LoVo (cell line): ENCODE measurements at places on chromosomes 7 and 10.

DNA sequence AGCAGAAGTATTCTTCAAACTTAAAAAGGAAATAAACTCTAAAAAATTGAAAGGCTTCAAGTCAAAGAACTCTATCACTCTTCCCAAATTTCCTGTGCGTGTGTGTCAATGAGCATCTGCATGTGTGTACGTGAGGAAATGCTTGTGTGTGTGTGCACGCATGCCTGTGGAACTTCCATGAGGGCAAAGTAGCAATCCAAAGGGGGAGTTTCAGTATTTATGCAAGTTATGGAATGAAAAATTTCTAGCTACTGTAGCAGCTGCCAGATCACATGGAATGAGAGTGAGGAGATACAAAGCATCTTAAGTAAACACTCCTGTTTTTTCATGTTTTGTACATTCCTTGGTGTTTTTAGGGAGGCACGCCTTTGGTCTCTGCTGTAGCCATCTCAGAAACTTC lies 152.6 kb downstream of the RAPGEF5 start:
- no peak for DNase-seq

GRCh38 chr7:96055717-96056116 lies 266.2 kb downstream of the SLC25A13 start:
- no peak for DNase-seq

- DNase-seq: peak; percentile 74
Observed at GRCh38 chr10:110858297-110858934, 13.3 kb upstream of the PDCD4 start.

DNA sequence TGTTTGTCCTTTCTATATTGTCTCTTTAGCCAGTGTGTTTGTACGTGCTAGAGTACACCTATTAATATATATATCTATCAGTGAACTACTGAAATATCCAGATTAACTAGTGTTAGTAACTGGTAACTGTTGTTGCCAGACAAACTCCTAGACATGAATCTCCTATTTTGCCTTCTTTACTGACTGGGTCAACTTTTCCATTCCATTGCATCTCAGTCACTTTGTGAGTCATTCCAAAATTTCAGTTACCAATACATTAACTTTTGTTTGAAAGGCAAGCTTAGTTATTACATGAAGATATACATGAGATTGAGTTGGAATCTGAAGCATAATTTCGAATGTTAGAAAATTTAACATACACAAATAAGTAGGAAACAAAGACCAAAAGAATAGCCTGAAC lies 51.4 kb downstream of the BTAF1 start:
- no peak for DNase-seq

DNA sequence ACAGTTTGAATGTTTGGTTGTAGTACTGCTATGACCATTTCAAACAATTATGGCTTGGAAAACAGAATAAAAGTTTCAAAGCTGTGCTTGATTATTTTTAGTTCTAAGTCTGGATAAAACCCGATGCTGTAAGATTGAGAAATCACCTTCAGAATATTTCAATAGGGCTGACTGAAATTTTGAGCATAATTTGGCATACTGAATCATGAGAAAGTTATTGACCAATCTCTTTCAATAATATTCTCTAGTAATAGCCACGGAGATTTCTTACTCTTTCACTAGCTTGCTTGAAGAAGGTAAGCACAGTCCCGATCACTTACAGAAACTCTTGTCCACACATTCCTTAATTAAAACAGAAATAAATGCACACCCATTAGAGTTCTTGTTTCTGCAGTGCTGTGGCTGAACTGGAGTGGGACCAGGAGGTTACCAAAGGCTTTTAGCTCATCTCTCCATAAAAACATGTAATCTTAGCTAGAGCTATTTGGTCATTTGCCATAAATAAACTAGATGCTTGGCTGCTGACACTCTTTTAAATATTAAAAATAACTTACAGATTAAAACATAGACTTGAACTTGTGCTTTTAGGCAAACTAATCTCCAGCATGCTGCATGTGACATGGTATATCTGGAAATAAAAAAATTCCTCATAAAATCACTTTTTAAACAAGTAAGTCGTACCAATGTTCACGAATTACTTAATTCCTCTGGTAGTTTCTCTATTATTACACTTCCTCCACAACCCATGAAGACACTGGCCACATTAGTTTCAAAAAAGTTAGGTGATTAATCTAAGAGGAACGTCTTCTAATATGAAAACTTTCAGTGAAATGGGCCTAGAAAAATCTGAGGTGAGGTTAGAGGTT lies 97.8 kb downstream of the AGMO start:
- DNase-seq: no peak

DNA sequence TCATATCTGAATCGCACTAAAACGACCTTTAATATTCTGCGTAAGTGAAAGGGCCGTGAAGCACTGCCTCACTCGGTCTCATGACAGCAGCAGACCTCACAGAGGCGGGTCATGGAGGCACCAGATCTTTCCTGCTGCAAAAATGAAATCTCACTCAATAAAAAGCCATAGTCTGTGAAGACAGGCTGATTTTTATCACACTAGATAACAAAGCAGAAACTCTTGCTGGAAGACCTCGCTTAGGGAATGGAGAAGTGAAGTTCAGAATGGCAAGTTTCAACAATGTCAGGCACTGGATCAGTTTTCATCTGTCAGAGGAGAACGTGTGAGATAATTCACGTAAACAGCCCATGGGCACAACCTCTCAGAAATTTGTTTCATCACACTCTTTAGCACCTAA lies 8.0 kb downstream of the SEPHS1 start:
- no peak for DNase-seq

- no peak for DNase-seq
Observed at GRCh38 chr10:79129361-79129997, 60.7 kb downstream of the ZMIZ1 start.

DNA sequence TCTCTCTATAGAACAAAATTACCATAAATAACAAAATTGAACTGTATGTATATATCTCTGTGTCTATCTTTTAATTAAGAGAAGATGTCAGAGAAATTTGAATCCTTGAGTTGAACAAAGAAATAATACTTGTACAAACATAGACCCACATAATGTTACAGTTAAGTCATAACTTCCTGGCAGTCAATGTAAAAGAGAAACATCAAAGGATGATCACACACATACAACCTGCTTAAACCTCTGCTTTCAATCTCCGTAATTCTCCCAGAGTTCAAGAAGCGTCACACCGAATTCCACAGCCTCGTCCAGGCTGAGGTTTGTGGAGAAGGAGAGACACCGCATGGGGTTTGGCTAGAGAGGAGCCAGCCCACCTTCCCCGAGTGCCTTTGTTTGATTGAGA lies 40.1 kb upstream of the LRRC4 start:
- DNase-seq: no peak

GRCh38 chr10:117226813-117227451 lies 14.0 kb upstream of the SLC18A2 start:
- DNase-seq: no peak

- DNase-seq: no peak
Observed at GRCh38 chr10:20508921-20509320, 388.2 kb downstream of the NEBL start.

- DNase-seq: no peak
Observed at GRCh38 chr10:59617996-59618395, 91.7 kb downstream of the SLC16A9 start.

GRCh38 chr7:20642166-20642565 lies 26.7 kb downstream of the ABCB5 start:
- DNase-seq: no peak

- no peak for DNase-seq
Observed at GRCh38 chr10:65968437-65968836, 957.4 kb upstream of the LRRTM3 start.

GRCh38 chr7:148723846-148724245 lies 25.1 kb downstream of the CUL1 start:
- no peak for DNase-seq

GRCh38 chr10:90947030-90947960 lies 26.4 kb upstream of the ANKRD1 start:
- no peak for DNase-seq

DNA sequence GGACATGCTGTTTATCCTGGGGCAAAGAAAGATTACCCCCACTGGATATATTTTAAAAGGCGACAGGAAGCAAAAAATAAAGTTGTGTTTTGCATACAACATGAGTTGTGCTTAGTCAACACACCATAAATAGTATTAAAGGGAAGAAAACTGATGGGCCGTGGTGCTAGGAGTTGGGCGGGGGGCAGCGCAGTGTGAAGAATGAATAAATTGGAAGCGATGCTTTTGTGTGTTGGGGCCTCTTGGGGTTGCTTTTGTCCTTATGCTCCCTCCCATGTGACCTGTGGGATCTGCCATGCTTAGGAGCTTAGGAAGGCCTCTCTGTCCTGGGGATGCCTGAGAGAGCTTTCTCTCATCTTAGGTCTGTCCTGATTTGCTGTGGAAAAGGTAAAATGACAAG lies 35.0 kb upstream of the AGR3 start:
- DNase-seq: no peak
